ENCODE measurements at places on chromosomes 6 and 20. TPM values are rescaled to one million over a fixed set of nuclear protein-coding genes. Genes with fewer than 3 reads are reported as not detected.

Gene HLA-E
- polyA plus RNA-seq: 85.1 TPM

Gene NR2E1
- polyA plus RNA-seq: not detected

Gene PBOV1
- 0.13 TPM for polyA plus RNA-seq

Gene SLC52A3
- 4.0 TPM for polyA plus RNA-seq

Gene MLIP
- 0.30 TPM for polyA plus RNA-seq

Gene CCDC170
- 5.3 TPM for polyA plus RNA-seq

Gene ARMC2
- polyA plus RNA-seq: 15.7 TPM

Gene ARHGAP40
- 1.2 TPM for polyA plus RNA-seq

Gene TFAP2D
- polyA plus RNA-seq: not detected

DNA sequence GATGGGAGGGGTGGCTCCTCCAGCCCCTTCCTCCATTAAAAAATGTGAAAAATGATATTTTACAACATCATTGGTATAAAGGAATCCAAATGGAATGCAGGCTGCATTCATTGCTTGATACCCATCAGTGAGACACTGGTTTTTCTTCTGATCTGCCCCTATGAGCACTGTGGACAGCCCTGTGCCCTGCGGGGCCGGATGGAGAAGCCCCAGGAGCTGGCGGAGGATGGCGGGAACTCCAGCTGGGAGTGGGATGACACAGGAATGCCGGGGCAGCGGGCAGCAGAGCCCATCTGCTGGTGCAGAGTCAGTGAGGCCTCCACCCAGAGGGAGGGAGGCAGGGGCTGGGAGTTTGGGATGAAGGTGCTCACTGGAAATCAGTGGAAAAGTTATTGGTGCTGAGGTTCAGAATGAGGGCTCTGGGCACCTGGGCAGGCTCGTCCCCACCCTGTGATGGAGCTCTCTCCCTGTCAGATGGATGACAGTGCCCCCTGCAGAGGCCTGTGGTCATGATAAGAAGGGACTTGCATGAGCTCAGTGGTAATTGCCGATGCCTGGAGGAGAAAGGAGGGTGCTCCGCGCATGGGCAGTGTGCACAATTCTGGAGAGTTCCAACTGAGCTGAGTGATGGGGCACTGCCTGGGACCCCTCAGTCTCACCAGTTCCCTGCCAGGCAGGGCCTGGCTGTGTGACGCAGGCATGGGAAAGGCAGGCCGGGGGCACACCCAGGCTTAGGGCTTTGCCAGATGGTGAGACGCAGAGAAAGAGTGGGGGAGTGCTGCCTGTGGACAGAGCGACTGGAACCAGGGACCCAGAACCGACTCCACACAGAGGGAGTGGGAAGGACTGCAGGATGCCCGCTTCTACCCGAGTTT is 23.2 kb downstream of the CTCFL start:
- DNase-seq: no peak

- DNase-seq: no peak
These were observed 673.5 kb upstream of the AGPAT4 start for GRCh38 chr6:161947371-161947770.

DNA sequence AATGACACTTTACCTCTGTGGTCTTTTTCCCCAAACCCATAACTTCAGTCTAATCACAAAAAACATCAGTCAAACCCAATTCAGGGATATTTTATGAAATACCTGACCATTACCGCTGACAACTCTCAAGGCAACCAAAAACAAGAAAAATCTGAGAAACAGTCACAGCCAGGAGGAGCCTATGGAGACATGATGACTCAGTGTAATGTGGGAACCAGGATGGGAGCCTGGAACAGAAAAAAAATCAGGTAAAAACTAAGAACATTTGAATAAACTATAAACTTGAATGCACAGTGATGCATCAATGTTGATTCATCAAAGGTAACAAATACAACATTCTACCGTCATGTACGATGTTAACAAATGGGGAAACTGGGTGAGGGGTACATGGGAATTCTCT is 84.1 kb upstream of the TSHZ2 start:
- no peak for DNase-seq

GRCh38 chr6:70479236-70479635 is 65.9 kb downstream of the FAM135A start:
- no peak for DNase-seq

DNA sequence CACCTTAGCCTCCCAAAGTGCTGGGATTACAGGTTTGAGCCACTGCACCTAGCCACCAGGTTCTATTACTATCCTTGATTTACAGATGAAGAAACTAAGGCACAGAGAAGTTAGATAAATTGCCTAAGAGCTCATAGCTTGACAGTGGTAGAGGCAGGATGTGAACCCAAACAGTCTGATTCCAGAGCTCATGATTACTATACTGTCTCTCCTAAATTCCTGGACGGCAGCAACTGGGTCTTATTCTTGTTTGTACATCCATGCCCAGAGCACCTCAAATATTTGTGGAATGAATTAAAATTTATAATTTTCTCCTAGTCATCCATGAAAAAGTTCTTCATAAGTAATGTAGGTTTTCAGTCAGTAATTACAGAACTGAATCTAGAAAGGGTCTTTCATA is 15.1 kb downstream of the PDSS2 start:
- DNase-seq: no peak

- no peak for DNase-seq
These were observed 72.4 kb upstream of the BACH2 start for GRCh38 chr6:90369024-90369519.

GRCh38 chr6:129707882-129708495 is 2.0 kb downstream of the ARHGAP18 start:
- DNase-seq: no peak

- DNase-seq: no peak
These were observed 25.0 kb upstream of the DEFB125 start for GRCh38 chr20:62487-62886.

DNA sequence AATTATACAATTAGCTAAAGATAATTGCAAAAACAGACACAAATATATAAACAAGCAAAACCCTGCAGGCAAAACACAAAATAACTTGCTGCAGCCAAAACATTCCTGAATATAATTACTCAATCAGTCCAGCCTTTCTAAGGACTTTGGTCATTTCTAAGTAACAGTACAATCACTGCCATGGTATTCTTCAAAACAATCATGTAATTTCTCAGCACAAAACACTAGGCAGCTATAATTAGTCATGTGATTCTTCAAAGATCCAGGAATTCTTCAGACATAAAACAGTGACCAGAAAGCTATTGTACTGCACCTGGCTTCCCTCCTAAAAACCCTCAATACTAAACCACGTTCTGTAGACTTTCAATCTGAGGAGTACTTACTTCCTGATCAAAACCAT is 881.1 kb downstream of the EPHA7 start:
- no peak for DNase-seq

- DNase-seq: no peak
These were observed 48.9 kb downstream of the NOL4L start for GRCh38 chr20:32535953-32536823.

DNA sequence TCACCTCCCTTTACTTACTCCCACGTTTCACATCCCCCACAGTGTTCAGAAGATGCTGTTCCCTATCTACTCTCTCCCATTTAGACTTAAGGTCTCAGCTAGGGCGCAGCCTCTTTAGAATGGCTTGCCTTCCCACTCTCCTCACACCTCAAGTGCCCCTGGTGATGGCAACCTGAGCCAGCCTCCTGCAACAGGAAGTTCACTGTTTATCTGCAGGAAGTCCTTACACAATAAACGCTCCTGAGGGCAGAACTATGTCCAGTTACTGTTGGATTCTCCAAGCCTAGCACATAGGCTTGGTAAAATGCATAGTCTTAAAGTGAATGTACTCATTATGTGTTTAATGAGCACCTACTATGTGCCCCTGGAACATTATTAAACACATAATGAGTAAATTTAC is 21.9 kb upstream of the RAB22A start:
- no peak for DNase-seq

- DNase-seq: no peak
These were observed 2.5 kb upstream of the PTPRT start for GRCh38 chr20:43191946-43192863.

DNA sequence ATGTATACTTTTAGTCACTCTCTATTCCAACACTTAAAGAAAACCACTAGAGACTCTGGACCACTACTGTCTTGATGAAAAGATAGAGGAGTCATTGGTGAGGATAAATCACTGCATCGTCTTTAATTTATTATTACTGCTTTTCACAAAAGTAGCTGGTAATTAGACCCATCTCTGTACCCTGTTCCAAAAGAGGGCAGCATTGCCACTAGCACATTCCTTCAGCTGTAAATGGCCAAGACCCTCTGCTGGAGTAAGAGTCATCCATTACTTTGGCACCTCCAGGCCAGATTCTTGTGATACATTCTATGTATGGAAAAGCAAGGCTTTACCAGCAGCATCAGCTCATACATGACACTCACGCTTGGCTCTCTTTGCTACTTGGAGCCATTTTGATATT is 49.5 kb upstream of the PREP start:
- DNase-seq: no peak
